ENCODE measurements at places on chromosomes 12 and 14. TPM values are rescaled to one million over a fixed set of nuclear protein-coding genes. Genes with fewer than 3 reads are reported as not detected.

DNA sequence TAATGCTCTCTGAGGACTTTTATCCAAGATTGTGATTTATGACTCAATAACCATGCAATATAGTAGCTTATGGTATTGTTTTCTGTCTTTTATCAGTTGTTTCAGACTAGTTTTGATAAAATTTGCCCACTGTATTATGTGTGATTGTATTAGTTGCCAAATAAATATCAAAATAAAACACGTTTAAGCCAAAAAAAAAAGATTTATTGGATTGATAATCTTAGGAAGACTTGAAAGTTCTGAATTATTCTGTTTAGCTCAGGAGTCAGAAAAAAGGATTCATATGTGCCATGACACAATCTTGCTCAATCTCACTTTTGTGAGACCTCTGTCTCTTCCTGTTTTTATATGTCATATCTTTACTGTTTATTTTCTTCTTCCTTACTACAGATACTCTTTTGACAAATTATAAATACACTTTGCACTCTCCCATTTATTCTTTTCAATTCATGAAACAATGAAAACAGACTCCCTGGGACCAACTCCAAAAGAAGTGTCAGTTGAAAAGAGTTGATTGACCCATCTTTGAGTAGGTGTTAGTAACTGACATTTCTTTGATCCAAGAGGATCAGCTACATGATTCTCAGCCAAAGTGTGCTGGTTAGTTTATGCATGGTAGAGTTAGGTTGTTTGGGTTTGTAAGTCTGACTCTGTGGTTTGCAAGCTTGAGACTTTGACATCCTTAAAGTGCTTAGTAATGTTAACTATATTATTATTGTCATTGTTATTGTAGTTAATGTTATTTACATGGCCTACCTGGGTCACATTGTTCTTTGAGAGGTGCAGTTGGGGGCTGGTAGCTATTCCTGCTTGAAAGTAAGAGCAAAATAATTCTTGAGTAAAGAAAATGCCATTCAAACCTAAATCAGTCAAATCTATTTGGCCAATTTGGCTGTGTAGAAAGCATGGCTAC lies 2.5 kb downstream of the OR6C76 start:
- DNase-seq = no peak

GRCh38 chr12:22858849-22859570 lies 234.0 kb downstream of the ETNK1 start:
- no peak for DNase-seq

Gene TCL1B
- total RNA-seq = not detected

Gene FBLN5
- 0.41 TPM for total RNA-seq

Gene KRT75
- total RNA-seq = not detected

- no peak for DNase-seq
Measured at GRCh38 chr14:51207621-51208020, 32.4 kb upstream of the TMX1 start.

Gene STYK1
- total RNA-seq = 0.74 TPM

DNA sequence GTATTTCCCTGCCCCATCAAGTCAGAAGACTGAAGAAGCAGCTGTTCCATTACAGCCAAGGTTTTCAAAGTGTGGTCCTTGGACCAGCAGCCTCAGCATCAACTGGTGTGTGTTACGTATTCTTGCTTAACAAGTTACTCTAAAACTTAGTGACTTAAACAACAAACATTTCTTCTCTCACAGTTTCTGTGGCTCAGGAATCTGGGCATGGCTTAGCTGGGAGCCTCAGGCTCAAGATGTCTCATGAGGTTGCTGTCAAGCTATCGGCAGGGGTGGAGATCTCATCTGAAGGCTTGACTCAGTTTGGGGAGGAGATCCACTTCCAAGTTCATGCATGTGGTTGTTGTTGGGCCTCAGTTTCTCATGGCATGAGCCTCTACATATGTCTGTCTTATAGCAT lies 174.5 kb downstream of the KTN1 start:
- DNase-seq = no peak

- no peak for DNase-seq
Measured at GRCh38 chr12:89521364-89522223, 3.0 kb downstream of the GALNT4 start.

GRCh38 chr12:46154221-46154985 lies 114.4 kb downstream of the SLC38A1 start:
- no peak for DNase-seq

- DNase-seq = no peak
Measured at GRCh38 chr12:89349814-89350213, 2.5 kb downstream of the DUSP6 start.

DNA sequence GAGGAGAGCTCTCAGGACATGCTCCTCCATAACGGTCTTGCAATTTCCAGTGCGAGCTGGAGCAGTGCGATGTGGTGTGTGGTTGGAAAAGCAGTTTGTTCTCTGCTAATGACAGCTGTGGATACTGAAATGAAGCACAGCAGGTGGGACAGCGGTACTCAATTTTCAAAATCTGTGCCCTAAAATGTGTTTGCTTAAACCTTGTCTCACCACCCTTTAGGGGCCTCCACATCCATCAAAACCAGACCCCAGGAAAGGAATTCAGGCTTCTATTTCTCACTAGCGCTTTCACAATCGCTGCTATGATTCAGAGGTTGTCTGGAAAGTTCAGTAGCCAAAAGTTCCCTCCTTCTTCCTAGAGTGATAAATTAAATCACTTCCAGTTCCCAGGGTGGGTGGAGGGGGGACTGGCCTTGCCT lies 440.8 kb downstream of the EGLN3 start:
- DNase-seq = no peak

Gene IL23A
- 9.6 TPM for total RNA-seq

DNA sequence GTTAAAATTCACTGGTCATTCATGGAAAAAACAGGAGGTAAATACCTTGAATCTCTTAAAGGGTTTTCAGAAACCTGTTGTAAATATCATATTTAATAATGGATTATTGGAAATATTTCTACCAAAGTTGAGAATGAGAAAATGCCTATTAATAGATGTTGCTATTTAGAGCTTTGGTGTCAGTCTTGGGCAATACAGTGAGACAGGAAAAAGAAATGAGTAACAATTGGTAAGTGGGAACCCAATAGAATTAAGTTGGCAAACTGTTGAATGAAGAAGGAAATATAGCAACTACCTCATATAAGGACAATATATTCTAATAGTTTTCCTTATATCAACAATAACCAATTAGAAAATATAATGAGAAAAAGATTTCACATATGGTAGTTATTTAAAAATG lies 78.0 kb downstream of the ATF7IP start:
- DNase-seq = no peak
